Activated naive CD8-positive, alpha-beta T cell treated with anti-CD3 and anti-CD28 coated beads, Interleukin-2, amount 10 ng/mL, durations not matched to agents 7 days and 5 days (primary cell): ENCODE measurements at places on chromosomes 3 and 15.

- no peak overlapping the region for H3K27ac ChIP-seq
- no peaks in the 10 kb centered on the region for H3K4me1 ChIP-seq
- peaks cover 2% of the 10 kb centered on the region for H3K27me3 ChIP-seq
- no peak for DNase-seq
Measured at GRCh38 chr15:73540161-73540560, 93.0 kb downstream of the NPTN start.

DNA sequence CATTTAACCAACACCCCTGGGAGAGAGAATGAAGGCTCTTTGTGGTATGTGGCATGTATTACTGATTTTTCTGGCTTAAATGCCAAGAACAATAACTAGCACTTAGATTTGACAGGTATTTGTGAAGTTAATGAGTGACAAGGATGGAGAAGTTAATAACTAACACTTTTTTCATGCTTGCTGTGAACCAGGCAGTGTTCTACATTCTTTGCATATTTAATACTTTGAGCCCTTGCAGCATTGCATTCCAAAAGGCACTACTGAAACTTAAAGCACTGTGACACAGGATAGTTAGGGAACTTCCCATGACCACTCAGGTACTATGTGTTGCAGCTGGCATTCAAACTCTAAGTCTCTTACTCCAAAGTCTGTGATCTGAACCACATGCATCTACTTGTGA lies 650.6 kb downstream of the ZPLD1 start:
- no peaks in the 10 kb centered on the region for H3K4me1 ChIP-seq
- H3K27ac ChIP-seq: no peak overlapping the region
- H3K4me3 ChIP-seq: no peak overlapping the region
- no peaks in the 10 kb centered on the region for H3K27me3 ChIP-seq
- no peak for DNase-seq

DNA sequence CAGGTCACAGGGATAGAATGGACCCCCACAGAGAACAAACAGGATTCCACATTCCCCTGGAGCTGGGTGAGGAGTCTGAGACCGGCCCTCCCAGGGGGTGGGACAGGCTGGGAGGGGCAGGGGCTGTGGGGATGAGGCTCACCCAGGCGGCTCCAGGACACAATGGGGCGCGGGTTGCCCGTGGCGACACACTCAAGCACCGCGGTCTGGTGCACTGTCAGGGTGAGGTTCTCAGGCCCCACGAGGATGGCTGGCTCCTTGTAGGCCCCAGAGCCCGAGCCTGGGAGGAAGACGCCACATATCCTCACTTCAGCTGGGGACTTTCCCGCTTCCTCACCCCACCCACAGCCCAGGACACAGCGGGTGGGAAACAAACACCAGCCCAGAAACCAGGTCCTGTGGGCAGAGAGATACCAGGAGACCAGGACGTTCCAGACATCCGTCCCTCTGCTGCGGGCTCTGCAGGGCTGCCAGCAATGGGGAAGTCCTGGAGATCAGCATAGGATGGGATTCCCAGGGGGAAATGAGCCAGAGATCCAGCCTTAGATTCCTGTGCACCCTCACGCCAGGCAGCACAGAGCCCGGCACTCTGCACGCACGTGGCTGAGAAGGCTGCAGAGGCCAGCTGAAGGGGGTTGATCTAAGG lies 30.2 kb downstream of the RNU5B-1 start:
- H3K4me1 ChIP-seq: peaks cover 2% of the 10 kb centered on the region
- no peaks in the 10 kb centered on the region for H3K36me3 ChIP-seq
- peaks cover 2% of the 10 kb centered on the region for H3K27me3 ChIP-seq

DNA sequence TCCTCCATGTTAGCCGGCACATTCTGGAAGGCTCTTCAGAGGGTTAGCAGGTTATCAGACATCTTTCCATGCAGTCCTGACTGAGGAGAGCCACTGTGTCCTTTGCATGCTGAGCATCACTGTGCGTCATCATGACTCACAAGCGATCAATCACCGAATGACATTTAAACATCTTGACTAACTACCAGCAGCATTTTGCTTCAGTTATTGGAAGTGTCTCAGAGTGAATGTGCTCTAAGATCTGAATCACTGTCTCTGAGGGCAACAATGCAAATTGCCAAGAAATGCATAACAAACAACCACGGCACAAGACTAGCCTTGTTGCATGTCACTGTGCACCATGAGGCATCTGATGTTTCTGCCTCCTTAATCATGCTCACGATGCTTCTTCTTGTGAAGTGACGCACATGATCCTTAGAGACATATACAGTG lies 18.3 kb upstream of the ATP8B4 start:
- no peak overlapping the region for H3K4me3 ChIP-seq
- DNase-seq: no peak
- peaks cover 10% of the 10 kb centered on the region for H3K36me3 ChIP-seq
- H3K27me3 ChIP-seq: no peaks in the 10 kb centered on the region

DNA sequence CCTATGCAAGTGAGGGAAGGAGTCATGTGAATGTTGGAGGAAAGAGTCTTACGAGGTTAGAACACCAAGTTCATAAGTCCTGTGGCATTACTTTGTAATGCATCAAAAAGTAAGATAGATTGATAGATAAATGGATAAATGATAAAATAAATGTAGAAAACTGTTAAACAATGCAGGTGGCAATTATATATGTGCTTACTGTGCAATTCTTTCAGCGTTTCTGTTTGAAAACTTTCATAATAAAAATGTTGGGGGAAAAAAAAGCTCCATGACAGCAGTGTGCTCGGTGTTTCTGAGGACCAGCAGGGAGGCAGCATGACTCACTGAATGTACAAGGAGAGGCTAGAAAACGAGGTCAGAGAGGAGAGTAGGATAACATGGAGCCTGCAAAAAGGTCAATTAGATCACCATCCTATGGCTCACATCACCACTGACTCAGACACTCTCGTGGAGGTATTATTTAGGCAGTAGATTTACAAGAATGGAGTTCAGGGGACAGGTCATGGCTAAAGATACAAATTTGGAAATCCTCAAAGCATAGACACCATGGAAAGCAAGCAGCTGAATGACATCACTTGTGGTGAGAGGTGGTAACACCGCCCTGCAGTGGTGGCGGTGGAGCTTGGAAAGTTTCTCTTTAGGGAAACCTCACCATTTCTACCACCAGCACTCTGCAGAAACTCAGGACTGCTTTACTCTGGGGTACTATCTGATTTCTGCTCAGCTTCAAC lies 219.8 kb downstream of the CTNNB1 start:
- H3K27ac ChIP-seq: peak overlapping the region; percentile 11
- no peaks in the 10 kb centered on the region for H3K27me3 ChIP-seq
- H3K4me1 ChIP-seq: peaks cover 9% of the 10 kb centered on the region
- DNase-seq: peak; percentile 29
- no peaks in the 10 kb centered on the region for H3K36me3 ChIP-seq

DNA sequence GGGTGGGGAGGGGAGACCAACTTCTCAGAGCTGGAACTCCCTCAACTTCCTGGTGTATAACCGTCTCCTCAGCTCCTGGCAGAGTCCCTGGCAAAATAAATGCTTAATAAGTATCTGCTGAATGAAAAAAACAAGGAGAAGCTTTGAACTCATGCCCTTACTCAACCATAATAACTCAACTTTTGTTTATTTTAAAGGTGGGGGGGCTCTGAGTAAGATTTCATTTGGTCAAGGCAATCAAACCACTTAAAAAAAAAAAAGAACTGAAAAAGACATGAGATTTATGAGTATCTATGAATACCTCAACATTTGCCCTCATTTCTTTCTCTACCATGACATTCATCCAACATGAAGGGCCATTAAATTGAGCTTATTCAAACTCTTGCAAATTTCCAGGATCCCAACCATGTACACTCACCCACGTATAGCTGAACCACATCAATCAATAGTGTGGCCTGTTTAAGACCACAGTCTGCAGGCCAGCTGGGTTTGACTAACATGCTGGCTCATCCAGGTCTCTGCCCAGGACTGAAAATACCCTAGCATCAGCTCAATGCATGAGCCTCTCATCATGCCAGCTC lies 157.9 kb downstream of the FOXP1 start:
- peak overlapping the region; percentile 6 for H3K27ac ChIP-seq
- peaks cover 21% of the 10 kb centered on the region for H3K36me3 ChIP-seq
- H3K27me3 ChIP-seq: no peaks in the 10 kb centered on the region
- DNase-seq: no peak
- H3K4me3 ChIP-seq: no peak overlapping the region

GRCh38 chr15:88872106-88872505 lies 23.2 kb downstream of the HAPLN3 start:
- H3K4me3 ChIP-seq: no peak overlapping the region
- H3K27me3 ChIP-seq: no peaks in the 10 kb centered on the region
- no peaks in the 10 kb centered on the region for H3K4me1 ChIP-seq

GRCh38 chr3:136642711-136643110 lies 109.5 kb downstream of the STAG1 start:
- no peak for DNase-seq
- H3K27ac ChIP-seq: no peak overlapping the region
- no peaks in the 10 kb centered on the region for H3K27me3 ChIP-seq
- H3K4me3 ChIP-seq: no peak overlapping the region
- peaks cover 8% of the 10 kb centered on the region for H3K4me1 ChIP-seq
- H3K36me3 ChIP-seq: peaks cover 13% of the 10 kb centered on the region

DNA sequence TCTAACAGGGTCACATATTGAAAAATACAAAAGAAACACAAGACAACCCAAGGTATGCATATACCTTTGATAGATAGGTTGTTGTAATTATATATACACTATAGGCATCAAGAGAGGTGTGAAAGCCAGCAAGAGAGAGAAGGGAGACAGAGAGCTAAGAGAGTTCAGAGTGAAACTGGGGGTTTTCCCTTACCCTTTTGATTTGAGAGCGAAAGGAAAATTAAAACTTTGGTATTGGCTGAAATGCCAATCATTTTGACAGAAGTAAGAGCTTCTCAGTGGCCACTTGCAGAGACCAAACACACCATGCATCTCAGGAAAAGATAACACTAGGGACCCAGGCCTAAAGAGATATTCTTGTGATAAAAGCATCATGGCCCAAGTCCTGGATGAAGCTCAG lies 183.6 kb downstream of the SHOX2 start:
- H3K27ac ChIP-seq: no peak overlapping the region
- no peak for DNase-seq
- H3K27me3 ChIP-seq: no peaks in the 10 kb centered on the region
- no peak overlapping the region for H3K4me3 ChIP-seq
- no peaks in the 10 kb centered on the region for H3K36me3 ChIP-seq
